ENCODE measurements at places on chromosomes 12 and 14.

- DNase-seq: peak; percentile 23
Observed at GRCh38 chr14:103625356-103626095, 3.5 kb upstream of the KLC1 start.

GRCh38 chr12:47896633-47897032 lies 8.2 kb downstream of the VDR start:
- peak; percentile 86 for DNase-seq

DNA sequence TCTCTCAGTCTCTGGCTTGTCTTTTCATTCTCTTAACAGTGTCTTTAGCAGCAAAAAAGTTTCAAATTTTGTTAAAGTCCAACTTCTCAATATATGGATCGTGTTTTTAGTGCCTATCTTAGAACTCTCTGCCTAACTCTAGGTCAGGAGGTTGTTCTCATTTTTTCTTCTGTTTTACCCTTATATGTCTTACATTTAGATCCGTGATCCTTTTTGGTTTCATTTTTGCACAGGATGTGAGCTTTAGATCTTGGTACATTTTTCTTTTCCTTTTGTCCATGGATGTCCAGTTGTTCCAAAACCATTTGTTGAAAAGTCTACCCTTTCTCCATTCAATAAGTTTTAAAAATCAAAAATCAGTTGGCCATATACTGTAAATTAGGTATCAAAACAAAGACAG lies 6.8 kb downstream of the VRK1 start:
- no peak for DNase-seq

- no peak for DNase-seq
Observed at GRCh38 chr14:51552275-51552674, 99.4 kb upstream of the FRMD6 start.

- DNase-seq: peak; percentile 78
Observed at GRCh38 chr12:48995086-48995879, 3.9 kb downstream of the DDN start.

DNA sequence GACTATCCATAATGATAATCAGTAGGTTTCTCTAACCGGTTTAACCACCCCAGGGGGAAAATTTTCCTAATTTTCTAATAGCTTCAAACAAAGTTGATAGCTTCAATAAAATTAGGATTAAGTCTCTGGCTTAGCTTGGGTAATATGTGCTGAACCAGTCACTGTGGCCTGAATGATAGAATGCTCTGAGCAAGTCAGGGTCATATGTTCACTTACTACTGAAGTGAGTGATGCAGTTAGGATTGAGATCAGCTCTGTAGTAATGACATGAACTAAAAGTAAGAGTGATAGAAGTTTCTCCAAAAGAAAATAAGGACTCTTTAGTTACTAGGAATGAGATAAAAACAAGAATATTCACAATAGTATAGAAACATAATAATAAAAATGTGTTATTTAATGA lies 32.6 kb downstream of the ETNK1 start:
- DNase-seq: no peak

DNA sequence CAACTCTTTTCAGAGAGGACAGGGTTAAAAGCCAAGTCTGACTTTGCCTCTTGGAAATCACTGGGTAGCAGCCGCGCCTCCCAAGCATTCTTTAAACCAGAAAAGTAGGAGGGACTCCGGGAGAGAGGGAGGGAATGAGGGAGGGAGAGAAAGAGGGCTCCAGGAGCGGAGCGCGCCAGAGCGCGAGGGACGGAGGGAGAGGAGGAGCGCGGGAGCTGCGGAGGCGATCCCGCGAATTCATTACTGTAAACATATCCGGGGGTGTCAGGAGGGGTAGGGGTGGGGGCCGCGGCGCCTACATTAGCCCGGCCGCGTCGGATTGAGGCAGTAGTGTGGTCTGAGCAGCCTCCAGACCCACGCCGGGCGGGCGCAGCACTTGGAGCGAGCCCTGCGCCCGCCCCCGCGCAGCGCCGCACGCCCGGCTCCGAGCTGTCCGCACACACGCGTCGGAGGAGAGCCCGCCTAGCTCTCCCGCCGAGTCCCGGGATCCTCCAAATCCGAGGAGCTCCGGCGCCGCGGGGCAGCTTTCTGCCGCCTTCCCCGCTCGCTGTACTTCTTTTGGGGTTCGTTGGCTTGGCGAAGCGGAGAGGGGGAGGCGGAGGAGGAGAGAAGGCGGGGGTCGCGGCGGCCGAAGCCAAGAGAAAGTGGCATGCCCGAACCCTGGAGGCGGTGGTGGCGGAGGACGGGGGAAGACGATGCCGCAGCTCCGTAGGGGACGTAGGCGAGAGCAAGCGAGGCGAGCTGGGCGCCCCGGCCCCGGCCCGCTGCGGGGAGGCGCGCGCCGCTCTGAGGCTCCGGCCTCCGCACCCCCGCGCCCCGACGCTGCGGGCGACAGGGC lies 3.3 kb downstream of the FLRT2 start:
- peak; percentile 54 for DNase-seq

DNA sequence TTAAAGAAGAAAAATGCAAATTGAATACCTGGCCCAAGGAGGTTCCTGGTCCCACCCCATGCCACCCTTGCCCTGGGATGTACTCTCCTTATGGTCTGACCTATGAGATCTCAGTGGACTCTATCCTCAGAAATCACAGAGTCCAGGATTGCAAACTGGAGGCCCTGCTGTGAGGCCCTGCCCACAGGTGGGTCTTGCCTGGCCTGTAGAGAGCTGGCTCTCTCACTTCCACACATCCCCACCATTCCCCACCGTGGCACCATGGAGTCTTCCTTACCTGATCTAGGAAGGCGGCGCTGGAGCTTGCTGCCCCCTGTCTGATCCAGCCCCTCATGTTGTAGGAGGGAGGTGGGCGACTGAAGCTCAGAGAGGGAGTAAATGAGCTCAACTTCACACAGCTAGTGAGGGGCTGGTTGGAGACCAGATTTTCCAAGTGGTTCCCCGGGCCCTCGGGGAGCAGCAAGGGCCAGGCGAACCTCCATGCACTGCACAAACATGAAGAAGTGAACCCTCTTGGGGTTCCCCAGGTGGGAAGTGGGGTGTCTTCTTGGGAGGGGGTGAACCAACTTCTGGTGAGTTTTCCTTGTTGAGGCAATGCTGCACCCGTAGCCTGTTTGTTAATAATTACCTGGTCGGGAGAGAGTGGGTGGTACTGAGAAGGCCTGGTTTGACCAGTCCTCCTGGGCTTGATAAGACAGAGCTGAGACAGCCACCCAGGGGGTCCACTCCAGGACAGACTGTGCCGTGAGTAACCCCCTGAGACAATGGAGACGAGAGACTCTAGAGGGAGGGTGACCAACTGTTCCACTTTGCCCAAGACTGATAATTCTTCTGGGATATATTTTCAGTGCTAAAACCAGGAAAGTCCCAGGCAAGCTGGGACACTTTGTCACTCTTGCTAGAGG lies at the start of gene SERPINA4:
Gene SERPINA4, plus strand, starts transcription at position 692 of the 905 bp plus-strand sequence. CDS start 2,041 bp downstream, outside the sequence.
- no peak for DNase-seq

GRCh38 chr14:93978735-93979134 lies 2.4 kb upstream of the ASB2 start:
- no peak for DNase-seq

- DNase-seq: no peak
Observed at GRCh38 chr12:115481141-115481540, 796.4 kb downstream of the MED13L start.

All from A172 (cell line).